Lower lobe of right lung (tissue), 2 donors: ENCODE measurements at places on chromosomes 1 and 21. TPM values are rescaled to one million over a fixed set of nuclear protein-coding genes. Genes with fewer than 3 reads are reported as not detected.

The COL8A2 gene
- 24.4 TPM for total RNA-seq

The EVA1B gene
- 25.7 TPM for total RNA-seq

The TMEM54 gene
- 44.0 TPM for total RNA-seq

The KIF2C gene
- 1.7 TPM for total RNA-seq

The KRTAP19-3 gene
- total RNA-seq = not detected

DNA sequence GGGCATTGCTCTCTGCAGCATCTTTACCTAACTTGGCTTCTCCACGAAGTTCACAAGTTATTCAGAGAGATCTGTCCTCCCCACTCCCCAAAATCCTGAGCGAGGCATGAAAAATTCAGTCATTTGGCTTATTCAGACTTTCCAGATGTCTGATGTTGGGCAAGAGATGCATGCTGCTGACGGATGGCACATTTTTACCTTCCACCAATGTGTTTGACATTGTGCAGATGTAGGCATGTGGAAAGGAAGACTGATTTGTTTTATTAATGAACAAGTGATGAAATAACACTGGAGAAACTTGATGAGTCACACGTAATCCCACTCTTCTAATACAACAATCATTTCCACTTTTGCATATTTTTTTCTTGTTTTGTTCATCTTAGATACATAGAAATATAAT lies 86.7 kb downstream of the C1orf94 start:
- no peak for DNase-seq

DNA sequence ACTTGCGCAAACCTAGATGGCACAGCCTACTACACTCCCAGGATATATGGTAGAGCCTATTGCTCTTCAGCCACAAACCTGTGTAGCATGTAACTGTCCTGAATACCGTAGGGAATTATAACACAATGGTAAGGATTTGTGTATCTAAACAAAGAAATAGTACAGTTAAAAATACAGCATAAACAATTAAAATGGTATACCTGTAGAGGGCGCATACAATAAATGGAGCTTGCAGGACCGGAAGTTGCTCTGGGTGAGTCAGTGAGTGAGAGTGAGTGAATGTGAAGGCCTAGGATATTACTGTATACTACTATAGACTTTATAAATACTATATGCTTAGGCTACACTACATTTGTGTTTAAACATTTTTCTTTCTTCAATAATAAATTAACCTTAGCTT lies 99.3 kb downstream of the PLD5 start:
- DNase-seq = no peak

- no peak for DNase-seq
Observed at GRCh38 chr21:44532712-44533111, 7.3 kb downstream of the KRTAP10-1 start.

DNA sequence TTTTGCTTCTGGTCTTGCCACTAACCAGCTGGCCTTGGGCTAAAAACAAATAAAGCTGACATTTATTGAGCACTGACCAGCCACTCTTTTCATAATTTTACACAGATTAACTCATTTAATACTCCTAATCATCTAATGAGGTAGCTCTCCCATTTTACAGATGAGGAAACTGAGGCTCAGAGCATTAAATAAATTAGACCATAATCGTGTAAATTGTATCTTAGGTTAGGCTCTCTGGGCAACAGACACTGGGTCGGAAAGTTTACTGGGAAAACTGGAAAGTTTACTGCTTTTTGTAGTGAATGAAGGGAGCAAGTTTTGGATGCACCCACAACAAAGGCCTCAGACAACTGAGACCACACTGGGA lies 7.3 kb downstream of the BMP8B start:
- DNase-seq = no peak

DNA sequence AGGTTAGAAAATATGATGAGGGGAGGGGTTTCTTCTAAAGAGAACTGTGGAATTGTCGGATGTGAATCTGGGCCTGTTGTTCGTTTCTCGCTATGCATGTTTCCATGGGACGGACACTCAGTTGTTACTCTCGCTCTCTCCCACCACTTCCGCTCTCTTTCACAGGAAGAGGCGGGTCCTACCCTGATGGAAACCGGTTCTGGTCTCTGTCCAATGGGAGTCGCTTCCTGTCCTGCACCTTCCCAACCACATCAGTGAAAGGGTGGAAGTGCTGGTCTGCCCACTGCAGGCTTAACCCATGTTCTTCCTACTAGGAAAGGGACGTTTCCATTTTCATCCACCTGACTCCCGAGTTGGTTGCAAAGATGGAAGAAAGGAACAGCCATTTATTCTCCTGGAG lies 119.4 kb downstream of the KCNJ15 start:
- peak; percentile 54 for DNase-seq

GRCh38 chr1:36076979-36077573 lies 6.8 kb upstream of the TEKT2 start:
- DNase-seq = no peak

DNA sequence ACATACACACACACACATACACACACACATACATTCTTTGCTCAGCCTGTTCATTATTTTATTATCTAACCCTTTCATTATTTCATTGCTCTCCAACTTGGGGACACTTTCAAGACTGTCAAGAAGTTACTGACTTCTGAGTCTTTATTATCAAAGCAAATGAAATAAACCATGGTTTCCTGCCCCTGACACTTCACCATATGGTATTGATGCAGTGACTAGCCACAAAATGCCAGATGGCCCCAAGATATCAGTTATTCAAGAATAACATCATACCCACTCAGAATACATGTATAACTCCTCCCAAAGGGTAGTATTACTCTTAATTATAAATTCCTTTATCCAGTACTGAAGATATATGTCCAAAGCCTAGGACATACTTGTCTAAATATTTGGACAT lies 197.3 kb downstream of the MRPL39 start:
- DNase-seq = no peak
